Forelimb muscle (tissue), 1 donor: ENCODE measurements at places on chromosomes 16 and 17.

- DNase-seq: no peak
Measured at GRCh38 chr16:83137326-83137781, 510.6 kb downstream of the CDH13 start.

DNA sequence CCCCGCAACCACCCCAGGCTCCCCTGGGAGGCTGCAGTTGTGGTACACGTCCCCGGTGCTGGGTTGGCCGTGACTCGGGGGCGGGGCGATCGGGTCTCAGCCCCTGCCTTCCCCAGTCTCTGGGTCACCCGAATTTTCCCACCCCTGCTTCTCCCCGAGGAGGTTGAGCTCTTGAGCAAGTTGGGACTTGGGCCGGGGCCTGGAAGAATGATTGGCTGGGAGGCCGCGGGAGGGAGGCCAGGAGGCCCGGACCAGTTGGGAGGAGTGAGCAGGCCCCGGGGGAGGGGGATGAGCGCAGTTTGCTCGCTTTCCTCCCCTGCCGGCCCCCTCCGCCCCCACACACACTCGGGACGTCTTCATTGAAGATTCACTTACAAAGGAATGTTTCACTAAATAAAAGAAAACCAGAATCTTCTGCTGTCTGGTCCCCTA, 4.5 kb upstream of the HEXIM1 start:
- no peak for DNase-seq

DNA sequence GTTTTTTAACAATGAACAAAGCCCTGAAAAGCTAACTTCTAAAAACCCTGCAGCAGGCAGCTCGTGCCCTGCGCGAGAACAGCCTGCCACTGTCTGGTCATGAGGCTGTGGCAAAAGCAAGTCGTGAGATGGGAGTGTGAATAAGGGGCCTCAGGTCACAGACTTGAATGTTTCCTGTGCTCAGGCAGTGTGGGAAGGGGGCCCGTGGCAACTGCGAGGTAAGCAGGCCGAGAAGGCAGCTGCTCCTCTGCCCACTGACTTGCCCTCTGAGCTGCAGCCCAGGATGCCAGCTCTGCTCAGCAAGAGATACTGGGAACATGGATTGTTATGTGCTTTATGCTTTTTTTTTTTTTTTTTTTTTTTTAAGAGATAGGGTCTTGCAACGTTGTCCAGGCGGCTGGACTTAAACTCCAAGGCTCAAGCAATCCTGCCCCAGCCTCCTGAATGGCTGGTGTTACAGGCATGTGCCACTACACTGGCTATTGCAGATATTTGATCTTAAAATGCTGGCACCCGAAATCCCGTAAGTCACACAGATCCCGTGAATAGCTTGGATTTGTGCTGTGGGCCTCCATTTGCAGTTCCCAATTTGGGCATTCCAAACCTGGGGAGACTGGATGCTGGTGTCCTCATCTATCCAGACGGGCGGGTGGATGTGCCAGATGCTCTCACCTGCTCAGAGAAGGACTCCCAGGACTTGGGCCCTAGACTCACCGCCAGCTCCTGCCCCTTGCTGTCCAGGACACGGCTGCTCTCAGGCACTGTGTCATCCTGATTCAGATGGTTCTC, 44.0 kb downstream of the UBN1 start:
- no peak for DNase-seq

- no peak for DNase-seq
Measured at GRCh38 chr16:6286176-6286575, 1046.5 kb upstream of the RBFOX1 start.

DNA sequence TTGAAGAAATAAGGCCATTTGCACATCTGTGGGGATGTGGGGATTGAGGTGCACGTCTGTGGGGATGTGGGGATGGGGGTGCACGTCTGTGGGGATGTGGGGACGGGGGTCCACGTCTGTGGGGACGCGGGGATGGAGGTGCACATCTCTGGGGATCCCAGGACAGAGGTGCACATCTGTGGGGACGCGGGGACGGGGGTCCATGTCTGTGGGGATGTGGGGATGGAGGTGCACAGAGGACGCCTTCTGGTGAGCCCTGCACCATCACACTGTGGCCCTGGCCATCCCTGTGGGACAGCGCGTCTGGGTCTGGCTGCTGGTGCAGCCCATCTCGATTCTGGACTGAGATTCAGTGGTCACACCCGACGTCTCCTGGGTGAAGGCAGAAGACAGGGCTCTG, 161.4 kb downstream of the LAT start:
- no peak for DNase-seq
